ENCODE measurements at places on chromosomes 11 and 22.

DNA sequence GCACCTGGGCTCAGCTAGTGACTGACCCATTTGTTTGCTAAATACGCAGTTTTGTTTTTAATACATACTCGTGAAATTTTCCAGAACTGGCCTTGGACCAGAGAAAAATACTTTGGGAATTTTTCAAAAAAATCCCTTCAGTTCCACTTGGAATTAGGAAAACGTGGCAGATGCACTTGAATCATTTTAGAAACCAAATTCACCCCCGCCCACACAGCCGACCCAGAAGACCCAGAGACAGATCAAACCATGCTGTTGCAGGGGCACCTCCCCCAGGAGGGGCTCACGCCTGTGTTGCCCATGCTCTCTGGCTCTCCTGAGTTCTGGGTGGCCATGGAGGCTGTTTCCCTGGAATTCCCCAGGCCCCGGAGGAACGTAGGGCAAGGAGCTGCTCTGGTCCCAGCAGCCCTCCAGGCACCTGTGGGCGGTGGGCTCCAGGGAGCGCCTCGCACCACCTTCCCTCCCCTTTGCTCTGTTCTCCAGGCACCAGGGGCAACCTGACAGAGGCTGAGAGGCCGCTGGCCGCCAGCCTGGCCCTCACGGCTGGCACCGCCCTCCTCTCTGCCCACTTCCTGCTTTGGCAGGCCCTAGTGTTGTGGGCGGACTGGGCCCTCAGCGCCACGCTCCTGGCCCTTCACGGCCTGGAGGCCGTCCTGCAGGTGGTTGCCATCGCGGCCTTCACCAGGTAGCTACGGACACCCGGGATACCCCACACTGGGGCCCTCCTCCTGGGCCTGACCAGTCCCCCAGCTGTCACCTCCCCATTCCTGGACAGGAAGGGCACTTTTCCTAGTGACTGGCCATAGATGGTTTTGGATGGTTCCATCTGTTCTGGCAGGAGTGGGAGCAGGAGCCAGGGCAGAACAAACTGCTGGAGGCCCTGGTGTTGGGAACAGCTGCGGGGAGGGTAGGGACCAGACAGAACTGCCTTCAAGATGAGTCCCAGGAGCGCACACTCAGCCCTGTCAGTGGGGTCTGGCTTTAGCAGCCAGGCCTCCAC, 3.3 kb upstream of the EPS8L2 start:
- DNase-seq: no peak

DNA sequence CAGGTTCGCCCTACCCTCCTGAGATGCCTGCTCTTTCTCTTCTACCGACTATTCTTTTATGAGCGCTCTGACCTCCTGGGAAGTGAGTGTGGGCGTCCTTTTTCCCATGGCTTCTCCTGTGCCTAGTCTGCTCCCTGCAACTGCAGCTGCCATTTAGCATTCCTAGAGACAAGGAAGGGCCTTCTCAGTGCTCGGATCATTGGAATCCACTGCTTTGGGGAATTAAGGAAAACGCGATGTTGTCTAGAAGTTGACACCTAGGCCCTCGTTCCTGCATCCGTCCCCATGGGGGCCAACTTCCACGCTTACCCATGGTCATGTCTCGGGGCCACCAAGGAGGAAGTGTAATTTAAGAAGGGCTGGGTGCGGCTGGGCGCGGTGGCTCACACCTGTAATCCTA, 95.4 kb downstream of the BCR start:
- DNase-seq: no peak

DNA sequence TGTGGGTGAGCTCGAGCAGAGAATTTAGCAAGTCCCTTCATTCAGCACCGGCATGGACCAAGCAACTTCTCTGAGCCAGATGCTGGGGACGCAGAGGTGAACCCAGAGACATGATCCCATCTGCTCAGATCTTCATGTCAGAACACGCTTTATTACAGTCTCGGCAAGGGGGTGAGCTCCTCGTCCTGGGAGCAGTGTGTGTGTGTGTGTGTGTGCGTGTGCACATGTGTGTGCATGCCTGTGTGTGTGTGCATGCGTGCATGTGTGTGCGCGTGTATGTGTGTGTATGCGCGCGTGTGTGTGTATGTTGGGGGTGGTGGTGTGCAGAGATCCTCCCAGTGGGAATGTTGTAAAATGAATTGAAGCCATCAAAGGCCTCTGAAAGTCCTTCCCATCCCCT, 9.8 kb downstream of the MIAT start:
- DNase-seq: no peak

DNA sequence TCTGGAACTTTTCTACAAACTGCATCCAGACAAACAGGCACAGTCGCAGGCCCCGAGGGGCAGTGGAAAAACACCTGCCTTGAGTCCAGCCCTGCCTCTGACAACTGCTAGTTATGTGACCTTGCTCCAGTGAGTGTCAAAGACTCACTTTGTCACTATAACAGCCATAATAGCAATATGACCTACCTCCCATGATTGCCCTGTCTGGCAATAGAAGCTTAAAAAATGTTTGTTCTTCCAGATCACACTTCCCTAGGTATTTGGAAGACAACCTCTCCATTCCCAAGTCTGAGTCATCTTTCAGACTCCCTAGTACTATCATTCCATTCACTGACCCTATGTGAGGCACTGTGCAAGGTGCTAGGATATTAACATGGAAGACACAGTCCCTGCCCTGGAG, 74.5 kb downstream of the RPL27A start:
- DNase-seq: no peak

- no peak for DNase-seq
These were observed 13.2 kb downstream of the PPARA start for GRCh38 chr22:46163557-46163888.
